Skin of body (tissue), 3 donors: ENCODE measurements at places on chromosomes 7 and 10. TPM values are rescaled to one million over a fixed set of nuclear protein-coding genes. Genes with fewer than 3 reads are reported as not detected.
A peak's percentile ranks its signal among the peaks of the same experiment; 100 is the strongest.

TBXAS1 gene
- total RNA-seq, result 6.2 TPM

DNA sequence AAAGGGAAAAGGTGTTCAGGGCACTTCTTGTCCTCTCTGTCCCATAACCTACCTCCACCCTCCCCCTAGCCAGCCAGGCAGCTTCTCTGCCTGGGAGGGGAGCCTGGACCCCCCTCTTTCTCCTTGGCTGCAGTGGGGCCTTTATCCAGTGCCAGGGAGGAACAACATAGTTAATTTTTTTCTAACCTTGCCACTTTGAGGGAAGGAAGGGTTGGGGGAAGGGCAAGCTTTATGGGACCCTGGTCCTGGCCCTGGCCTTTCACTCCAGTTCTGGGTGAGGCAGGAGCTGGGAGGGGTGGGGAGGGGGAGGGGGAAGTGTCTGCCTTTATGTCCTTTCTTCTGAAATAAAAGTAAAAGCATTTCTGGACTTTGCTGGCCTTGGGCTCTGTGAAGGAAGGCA is 4.5 kb downstream of the VGF start:
- DNase-seq, result no peak

- no peak for DNase-seq
These were observed 119.4 kb upstream of the PRR15 start for GRCh38 chr7:29444267-29444666.

MBL2 gene
- total RNA-seq, result not detected

- DNase-seq, result no peak
These were observed 33.8 kb upstream of the SMKR1 start for GRCh38 chr7:129468547-129468946.

DNA sequence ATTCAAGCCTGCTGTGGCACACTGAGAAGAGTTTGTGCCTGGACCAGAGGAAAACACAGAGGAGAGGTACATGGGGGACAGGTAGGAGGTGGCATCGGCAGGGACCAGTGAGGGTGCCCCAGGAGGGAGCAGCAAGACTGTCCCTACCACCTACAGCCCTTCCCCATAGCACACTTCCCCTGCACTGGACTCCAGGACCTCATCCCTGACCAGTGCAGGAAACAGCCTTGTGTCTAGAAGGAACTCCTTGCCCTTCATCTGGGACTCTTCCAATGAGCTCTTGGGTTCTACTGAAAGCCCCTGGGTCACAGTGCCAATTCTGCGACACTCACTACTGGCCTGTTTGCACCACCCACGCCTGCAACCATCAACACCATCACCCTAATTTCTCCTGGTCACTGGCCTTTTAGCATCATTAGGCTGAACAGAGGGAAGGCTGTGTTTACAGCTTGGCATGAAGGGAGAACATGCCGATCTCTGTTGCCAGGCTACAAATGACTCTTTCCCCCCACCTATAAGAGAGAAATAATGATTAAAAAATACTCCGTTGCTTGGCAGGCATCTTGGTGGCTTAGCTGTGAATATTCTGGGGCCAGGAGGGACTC is 371.9 kb upstream of the ZMIZ1 start:
- DNase-seq, result no peak

- DNase-seq, result no peak
These were observed 37.1 kb downstream of the RBAK start for GRCh38 chr7:5082806-5083205.

OLAH gene
- not detected for total RNA-seq

GRCh38 chr7:88693131-88693530 is 66.4 kb upstream of the ZNF804B start:
- no peak for DNase-seq

LRRC72 gene
- total RNA-seq, result not detected

GRCh38 chr10:90447831-90448230 is 410.0 kb downstream of the HTR7 start:
- DNase-seq, result peak; percentile 50

LRRD1 gene
- total RNA-seq, result 0.30 TPM

DNA sequence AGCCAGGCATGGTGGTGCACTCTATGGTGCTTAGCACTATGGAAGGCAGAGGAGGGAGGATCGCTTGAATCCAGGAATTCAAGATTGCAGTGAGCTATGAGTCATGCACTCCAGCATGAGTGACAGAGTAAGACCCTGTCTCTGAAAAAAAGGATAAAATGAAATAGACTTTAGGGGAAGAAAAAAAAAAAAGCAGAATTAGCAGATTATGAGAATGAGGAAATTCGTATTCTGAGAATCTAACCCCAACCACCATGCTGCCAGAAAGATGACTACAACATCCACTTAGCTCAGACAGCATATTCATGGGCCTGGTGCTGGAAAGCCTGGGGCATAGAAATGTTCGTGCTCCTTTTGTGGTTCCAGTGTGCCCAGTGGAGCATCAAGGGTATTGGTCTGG is 63.3 kb downstream of the TMEM26 start:
- no peak for DNase-seq

- DNase-seq, result no peak
These were observed 138.9 kb downstream of the ARHGAP22 start for GRCh38 chr10:48465860-48466521.

GRCh38 chr10:95906677-95907455 is 909 bp upstream of the CC2D2B start:
- peak; percentile 58 for DNase-seq

GRCh38 chr7:142881586-142882337 is 3.8 kb downstream of the TRPV6 start:
- no peak for DNase-seq

SLC18A3 gene
- total RNA-seq, result not detected

DNA sequence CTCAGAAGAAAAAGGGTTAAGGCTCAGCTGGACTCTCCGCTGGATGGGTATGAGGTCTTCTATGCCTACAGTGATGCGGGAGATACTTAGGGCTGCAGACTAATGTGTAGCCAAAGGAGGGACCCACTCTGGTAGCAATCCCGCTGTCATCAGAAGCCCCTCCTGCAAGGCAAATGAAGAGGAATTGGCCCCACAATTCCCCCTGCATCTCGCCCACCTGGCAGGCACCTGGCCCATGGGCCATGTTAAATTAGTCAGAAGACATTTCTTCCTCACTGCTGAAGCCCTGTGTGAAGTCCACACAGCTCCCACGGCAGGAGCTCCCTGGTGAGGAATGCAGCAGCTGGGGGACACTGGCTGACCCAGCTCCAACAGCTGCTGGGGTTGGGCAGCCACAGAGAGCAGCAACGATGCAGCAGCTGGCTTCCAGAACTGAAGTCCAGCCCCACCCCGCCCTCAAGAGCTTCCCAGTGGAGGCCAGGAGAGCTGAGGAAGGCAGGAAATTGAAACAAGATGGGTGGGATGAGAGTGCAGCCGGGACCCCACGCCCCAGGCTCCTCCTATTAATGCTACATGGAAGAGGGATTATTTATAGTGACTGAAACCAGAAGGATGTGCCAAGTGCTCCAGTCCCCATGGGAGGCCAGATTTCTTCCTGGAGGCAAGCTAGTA is 5.5 kb downstream of the VSTM4 start:
- DNase-seq, result peak; percentile 95

GRCh38 chr10:3805791-3806461 is 20.9 kb upstream of the KLF6 start:
- peak; percentile 54 for DNase-seq

DNA sequence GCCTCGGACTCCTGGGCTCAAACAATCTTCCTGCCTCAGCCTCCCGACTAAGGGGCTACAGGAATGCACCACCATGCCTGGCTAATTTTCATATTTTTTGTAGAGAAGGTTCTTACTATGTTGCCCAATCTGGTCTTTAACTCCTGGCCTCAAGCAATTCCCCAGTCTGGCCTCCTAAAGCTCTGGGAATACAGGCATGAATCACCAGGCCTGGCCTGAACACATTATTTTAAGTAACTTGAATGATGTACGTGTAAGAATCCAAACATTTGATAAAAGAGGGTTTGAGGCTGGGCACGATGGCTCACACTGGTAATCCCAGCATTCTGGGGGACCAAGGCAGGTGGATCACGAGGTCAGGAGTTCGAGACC is 13.0 kb upstream of the BAMBI start:
- no peak for DNase-seq

DNA sequence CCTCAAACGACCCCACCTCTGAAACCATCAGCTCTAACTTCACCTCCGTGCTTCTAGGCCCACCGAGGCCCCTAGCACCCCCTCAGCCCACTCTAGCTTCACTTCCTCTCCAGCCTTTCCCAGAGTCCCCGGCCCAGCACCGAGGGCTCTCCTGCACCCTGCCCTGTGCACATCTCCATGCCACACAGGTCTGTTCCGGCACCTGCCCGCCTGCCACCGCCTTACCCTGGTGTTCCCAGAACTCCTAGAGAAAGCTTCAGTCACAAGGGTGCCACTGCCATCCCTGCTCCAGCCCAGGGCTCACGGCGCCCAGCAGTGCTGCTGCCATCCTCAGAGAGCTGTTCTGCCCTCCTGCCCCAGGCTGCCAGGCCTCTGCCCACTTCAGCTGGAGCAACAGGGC is 61.3 kb upstream of the INSIG1 start:
- no peak for DNase-seq

- no peak for DNase-seq
These were observed 11.2 kb downstream of the ANKMY2 start for GRCh38 chr7:16634271-16634738.

RBP4 gene
- 55.5 TPM for total RNA-seq

DNA sequence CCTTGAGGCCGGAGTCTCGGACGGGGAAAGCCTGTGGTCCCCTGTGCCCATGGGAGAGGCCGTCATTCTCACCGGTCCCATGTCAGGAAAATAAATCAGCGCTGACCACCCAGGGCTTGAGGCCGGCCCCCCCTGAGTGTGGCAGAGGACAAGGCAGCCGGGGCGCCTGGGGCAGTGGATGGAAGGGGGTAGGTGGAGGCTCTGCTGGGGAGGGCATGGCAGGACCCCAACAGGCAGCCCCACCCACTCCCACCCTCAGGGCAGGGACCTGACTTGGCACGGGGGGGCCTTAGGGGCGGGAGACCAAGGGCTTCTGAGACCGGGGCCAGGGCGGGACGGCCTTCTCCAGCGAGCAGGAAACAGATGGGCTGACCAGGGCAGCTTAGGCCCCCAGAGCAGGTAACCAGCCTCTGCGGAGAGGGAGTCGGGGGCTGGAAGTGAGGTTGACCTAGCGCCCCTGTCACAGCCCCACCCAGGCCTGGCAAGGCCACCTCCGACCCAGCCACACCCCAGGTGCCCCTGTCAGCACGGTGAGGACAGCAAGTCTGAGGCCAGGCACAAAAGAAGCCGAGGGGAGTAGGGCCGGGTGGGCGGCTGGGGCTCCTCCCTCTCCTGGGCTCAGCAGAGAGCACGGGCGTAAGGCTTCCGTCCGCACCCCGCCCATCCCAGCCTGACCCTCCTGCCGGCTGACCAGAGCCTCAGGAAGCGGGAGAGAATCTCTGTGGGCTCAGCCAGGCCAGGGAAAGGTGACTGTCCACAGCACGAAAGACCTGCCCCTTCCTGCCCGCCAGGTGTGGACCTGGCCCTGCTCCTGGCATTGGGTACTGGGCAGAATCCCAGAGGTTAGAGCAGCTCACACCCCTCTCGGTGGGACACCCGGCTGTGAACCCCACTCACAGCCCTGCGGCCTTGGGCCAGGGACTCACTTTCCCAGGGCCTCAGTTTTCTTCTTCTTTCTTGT is 87.4 kb downstream of the FOXL3 start:
- no peak for DNase-seq

GRCh38 chr7:12951397-12951801 is 264.0 kb downstream of the ARL4A start:
- DNase-seq, result no peak

PRKCQ gene
- 2.7 TPM for total RNA-seq

GRCh38 chr10:131115801-131116200 is 195.7 kb downstream of the TCERG1L start:
- no peak for DNase-seq

- no peak for DNase-seq
These were observed 105.5 kb downstream of the HGF start for GRCh38 chr7:81664304-81664703.

GRCh38 chr7:14303536-14303935 is 314.1 kb upstream of the ETV1 start:
- no peak for DNase-seq

- DNase-seq, result peak; percentile 88
These were observed at the start of gene ENO4 for GRCh38 chr10:116849248-116850057. TSS of gene ENO4 (plus strand) at chr10:116849499. CDS start at chr10:116849567, 68 bp downstream.

DNA sequence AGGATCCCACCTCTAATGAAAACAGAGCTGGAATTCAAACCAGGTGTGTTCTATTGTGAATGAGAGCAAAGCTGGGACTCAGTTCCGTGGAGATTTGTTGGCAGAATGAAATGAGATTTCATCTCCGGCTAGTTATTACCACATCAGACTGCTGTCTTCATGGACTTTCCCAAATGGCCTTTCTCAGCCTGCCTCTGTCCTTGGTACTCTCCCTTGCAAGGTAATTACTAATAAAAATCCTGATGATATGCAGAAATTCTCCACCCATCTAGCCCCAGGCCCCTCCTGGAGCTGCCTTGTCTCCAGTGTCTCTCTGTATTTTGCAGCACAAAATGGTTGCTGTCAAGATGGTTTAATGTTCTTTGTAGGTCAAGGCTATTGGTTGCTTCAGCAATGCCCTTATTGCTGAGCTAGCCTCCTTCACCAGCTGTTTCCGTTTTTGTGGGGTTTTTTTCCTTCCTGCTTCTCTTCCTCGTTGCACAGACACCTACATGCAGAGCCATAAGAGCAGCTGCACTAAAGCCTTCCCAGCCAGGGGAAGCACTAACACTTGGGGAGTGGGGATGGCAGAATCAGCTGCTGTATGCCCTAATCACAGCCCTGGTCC is 185.0 kb upstream of the GHITM start:
- DNase-seq, result no peak

DNA sequence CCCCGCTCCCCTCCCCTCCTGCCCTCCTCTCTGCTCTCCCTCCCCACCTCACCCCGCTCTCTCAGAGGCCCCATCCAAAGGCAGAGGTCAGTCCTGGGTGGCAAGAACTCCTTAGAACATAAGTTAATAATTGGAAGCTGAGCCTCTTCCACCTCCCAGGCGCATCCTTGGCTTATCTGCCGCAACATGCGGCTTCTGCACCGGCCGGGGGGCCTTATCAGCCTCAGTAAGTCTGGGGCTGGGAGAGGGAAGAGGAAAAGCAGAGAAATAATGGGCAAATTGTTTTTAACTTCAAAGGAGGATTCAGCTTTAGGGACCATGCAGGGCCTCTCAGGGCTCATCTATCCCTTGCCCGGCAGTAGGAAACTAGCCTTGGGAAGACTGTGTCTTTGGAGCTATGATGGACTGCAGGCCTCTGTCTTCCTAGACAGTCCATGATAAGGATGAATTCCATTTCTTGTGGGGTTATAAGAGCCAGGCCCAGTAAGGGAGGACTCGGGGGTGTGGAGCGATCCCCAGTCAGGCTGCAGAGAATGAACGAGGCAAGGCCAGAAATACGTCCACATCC is 411.6 kb downstream of the PLXNA4 start:
- no peak for DNase-seq

NPC1L1 gene
- total RNA-seq, result 0.30 TPM

KLF6 gene
- 134 TPM for total RNA-seq

DNA sequence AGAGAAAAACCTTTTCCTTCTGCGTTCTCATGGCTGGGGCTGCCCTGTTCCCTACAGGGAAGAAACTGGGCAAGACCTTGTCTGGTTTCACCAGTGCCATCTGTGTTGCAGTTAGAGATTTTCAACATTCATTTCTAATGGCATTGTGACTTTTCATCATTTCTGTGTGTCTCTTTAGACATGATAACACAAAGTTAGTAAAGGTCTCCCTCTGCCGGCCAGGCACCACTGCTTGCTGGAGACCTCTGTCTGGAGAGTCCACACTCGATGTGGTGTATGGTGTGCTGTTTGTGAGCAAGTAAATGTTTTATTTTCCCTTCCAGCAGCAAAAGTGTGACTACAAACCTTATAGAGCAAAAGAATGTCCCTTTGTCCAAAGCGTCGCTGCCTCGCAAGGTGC is 213.5 kb downstream of the PAXIP1 start:
- no peak for DNase-seq

EPHA1 gene
- 16.2 TPM for total RNA-seq

GRCh38 chr7:90239050-90239449 is 5.9 kb upstream of the CFAP69 start:
- no peak for DNase-seq
